ENCODE measurements at places on chromosomes 16 and 17. TPM values are rescaled to one million over a fixed set of nuclear protein-coding genes. Genes with fewer than 3 reads are reported as not detected.

The TRPV2 gene
- not detected for total RNA-seq

DNA sequence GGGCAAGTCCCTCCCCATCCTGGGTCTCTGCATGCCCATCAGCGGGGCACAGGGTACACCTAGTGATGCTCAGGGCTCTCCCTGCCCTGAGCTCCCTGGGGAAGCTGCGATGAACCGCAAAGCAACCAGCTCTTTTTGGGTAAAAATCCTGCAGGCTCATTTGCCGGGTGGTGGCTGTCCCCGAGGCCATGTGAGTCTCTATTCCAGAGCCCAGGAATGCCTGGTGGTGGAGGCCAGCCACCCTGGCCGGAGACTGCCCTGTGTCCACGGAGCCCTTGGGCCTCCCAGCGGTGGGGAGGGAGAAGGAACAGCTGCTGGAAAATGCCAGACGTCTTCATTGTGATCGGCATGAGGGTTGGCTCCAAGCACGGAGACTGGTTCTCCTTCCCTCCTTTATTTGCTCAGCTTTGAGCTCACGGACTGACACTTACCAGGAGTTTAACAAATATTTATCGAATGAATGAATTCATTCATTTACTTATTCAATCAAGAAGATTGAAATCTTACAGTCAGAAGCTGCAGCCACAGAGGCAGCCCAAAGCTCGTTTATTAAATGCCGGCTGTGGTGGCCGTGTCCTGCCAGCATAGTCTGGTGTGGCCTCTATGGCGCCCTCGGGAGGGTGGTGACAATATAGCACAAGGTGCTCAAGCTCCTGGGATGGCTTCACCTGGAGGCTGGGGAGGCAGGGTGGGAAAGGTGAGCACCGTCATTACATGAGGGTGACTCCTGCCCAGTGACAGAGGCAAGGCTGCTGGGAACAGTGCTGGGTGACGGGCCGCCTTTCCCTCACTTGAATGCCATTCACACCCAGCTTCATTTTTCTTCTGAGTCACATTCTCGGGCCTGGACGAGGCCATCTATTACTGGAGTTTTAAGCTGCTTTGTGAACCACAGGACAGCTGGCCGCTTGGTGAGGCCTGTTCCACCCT is 31.1 kb upstream of the JPH3 start:
- H3K4me1 ChIP-seq: peaks cover 22% of the 10 kb centered on the region
- DNase-seq: peak; percentile 22
- no peak overlapping the region for H3K4me3 ChIP-seq
- no peaks in the 10 kb centered on the region for H3K36me3 ChIP-seq

DNA sequence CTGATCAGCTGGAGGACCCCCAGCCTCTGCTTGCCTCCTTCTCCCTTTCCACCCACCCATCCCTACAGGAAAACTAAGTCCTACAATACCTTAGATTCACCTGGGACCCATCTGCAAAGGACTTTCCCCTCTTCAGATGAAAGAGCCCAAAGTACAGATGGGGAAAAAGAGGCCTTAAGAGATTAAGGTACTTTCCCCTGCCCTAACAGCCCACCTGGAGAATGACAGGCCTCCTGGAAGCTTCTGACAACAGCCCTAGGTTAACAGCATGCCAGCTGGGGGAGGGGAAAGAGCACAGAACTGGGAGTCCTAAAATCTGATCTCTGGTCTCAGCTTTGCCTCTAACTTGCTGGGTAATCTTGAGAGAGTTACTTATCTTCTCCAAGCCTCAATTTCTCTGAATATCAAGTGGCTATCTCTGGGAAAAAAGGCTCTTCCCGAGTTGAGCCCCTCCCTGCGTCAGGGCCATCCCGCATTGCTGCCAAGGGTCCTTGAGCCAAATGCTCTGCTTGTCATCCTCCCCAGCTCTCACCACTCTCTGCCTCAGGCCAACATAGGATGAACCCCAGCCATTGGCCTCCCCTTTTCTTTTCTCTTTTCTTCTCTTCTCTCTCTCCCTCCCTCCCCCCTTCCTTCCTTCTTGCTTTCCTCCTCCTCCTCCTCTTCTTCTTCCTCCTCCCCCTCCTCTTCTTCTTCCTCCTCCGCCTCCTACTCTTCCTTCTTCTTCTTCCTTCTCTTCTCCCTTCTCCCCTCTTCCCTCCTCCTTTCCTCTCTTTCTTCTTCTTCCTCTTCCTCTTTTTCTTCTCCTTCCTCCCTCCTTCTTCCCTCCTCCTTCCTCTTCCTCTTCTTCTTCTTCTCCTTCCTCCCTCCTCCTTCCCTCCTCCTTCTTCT is 22.5 kb upstream of the SP6 start:
- H3K4me1 ChIP-seq: no peaks in the 10 kb centered on the region
- H3K36me3 ChIP-seq: no peaks in the 10 kb centered on the region
- no peak overlapping the region for H3K27ac ChIP-seq

DNA sequence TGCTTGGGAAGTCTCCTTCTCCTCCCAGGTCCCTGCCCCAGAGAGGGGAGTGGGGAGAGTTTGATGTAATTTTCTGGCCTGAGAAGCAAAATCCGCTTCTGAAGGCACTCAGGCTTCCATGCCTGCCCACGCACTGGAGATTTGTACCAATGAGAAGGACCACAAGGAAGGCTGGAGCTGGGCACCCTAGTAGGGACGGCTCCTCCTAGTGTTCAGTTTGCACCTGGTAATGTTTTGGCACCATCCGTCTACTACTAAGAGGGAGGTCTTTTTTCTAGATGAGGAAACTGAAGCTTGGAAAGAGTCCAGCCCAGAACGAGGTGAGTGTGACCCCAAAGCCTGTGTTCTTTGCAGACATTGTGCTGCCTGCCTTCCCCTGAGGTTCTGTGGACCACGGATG is 83.6 kb upstream of the NLRP1 start:
- no peak overlapping the region for H3K4me3 ChIP-seq
- no peaks in the 10 kb centered on the region for H3K27me3 ChIP-seq
- DNase-seq: no peak
- H3K27ac ChIP-seq: no peak overlapping the region
- H3K4me1 ChIP-seq: no peaks in the 10 kb centered on the region
- H3K36me3 ChIP-seq: no peaks in the 10 kb centered on the region

Measured in SJSA1 (cell line).